Ascending aorta (tissue), 2 donors: ENCODE measurements at places on chromosomes 5 and 9. TPM values are rescaled to one million over a fixed set of nuclear protein-coding genes. Genes with fewer than 3 reads are reported as not detected.

- DNase-seq: no peak
Observed at GRCh38 chr9:11092974-11093373, 480.2 kb upstream of the PTPRD start.

HTR1A gene
- not detected for total RNA-seq

ZNF366 gene
- 7.9 TPM for total RNA-seq

DNA sequence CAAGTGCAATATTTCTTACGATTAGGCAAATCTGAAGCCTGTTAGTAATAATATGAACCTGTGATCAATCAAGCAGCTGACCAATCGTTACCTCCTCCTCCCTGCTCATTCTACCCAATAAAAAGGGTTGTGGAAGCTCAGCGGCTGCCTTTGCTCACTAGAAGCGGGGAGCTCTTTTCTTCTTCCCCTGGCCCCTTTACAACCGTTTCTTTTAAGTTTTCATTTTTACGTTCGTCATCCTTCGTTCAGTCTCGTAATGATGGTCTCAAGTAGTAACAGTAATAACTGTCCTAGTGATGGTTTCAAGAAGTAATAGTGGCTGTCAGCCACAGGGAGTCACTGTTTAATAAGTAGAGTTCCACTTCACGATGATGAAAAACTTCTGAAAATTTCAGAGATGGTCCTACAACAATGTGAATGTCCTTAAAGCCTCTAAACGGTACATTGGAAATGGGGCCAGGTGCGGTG lies 6.2 kb downstream of the UGT3A2 start:
- DNase-seq: no peak

GRCh38 chr5:157592594-157592993 lies 17.0 kb upstream of the ADAM19 start:
- no peak for DNase-seq

CLK4 gene
- total RNA-seq: 17.6 TPM
